ENCODE measurements at places on chromosomes 1 and 21.
A peak's percentile ranks its signal among the peaks of the same experiment; 100 is the strongest.

GRCh38 chr1:98420376-98421084, 241.0 kb upstream of the SNX7 start:
- no peak for DNase-seq
- no peak overlapping the region for H3K27ac ChIP-seq
- H3K36me3 ChIP-seq = no peaks in the 10 kb centered on the region
- H3K4me3 ChIP-seq = no peak overlapping the region

GRCh38 chr1:32742199-32742947, 39.8 kb upstream of the SYNC start:
- H3K27me3 ChIP-seq = no peaks in the 10 kb centered on the region
- no peak for DNase-seq
- peak overlapping the region; percentile 91 for H3K27ac ChIP-seq
- H3K4me1 ChIP-seq = peaks cover 71% of the 10 kb centered on the region

DNA sequence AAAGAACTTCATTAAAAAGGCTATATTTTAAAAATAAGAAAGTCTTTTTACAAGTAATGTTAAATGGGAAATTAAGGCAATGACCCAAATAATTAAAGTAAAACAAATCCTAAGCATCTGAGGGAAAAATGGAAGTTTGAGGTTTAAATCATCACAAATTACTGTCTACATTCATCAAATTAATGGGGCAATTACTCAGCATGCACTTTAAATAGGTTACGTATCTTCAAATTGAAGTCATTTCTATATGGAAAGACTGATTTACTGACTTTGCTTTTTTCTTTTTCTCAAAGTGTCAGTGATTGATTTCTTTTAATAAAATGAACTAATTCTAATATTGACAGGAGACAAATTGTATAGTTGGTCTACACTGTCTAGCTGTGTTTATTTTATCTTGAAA, 1452.3 kb downstream of the NCAM2 start:
- H3K36me3 ChIP-seq = no peaks in the 10 kb centered on the region
- H3K4me1 ChIP-seq = no peaks in the 10 kb centered on the region
- H3K27ac ChIP-seq = no peak overlapping the region
- no peak for DNase-seq
- no peak overlapping the region for H3K4me3 ChIP-seq
- H3K27me3 ChIP-seq = no peaks in the 10 kb centered on the region

DNA sequence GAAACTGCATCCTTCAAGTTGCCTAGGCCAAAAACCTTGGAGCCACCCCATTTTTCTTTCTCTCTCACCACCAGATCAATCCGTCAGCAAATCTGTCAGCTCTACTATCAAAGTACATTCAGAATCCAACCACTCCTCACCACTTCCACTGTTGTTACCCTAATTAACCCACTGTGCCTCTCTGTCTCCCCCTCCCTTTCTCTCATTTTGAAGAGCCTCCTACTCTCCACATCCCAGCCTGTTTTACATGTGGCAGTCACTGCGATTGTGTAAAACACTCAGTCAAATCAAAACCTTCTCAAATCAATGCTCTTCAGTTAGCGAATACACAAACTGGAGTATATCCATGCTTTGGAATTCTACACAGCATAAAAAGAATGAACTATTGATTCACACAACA, 33.1 kb downstream of the ZNF684 start:
- H3K27ac ChIP-seq = no peak overlapping the region
- no peaks in the 10 kb centered on the region for H3K36me3 ChIP-seq
- H3K4me3 ChIP-seq = no peak overlapping the region

- no peaks in the 10 kb centered on the region for H3K27me3 ChIP-seq
- no peak for DNase-seq
- H3K4me1 ChIP-seq = peaks cover 15% of the 10 kb centered on the region
Observed at GRCh38 chr21:42565886-42566523, 52.4 kb downstream of the SLC37A1 start.

DNA sequence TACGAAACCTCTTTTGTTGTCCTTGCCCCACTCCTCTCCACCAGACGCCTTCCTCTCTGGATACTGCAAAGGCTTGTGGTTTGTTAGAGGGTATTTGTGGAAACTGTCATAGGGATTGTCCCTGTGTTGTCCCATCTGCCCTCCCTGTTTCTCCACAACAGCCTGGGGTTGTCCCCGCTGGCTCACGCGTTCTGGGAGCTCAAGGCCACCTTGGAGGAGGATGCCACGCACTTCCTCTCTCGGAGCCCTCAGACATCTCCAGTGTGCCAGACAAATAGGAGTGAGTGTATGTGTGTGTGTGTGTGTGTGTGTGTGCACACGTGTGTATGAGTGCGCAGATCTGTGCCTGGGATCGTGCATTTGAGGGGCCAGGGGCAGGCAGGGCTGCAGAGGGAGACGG, 37.6 kb upstream of the IL19 start:
- H3K36me3 ChIP-seq = peaks cover 21% of the 10 kb centered on the region
- DNase-seq = no peak
- H3K4me3 ChIP-seq = no peak overlapping the region
- H3K4me1 ChIP-seq = no peaks in the 10 kb centered on the region
- no peak overlapping the region for H3K27ac ChIP-seq

DNA sequence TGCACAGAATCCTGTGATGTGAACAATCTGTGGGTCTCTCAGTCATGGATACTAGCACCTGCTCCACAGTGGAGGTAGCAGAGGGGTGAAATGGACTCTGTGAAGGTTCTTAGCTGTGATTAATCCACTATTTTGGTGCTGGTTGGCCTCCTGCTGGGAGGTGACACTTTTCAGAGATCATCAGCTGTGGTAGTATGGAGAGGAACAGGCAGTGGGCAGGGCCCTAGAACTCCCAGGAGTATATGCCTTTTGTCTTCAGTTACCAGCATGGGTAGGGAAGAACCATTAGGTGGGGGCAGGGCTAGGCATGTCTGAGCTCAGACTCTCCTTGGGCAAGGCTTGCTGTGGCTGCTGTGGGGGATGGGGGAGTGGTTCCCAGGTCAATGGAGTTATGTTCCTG, 54.0 kb upstream of the KCNJ15 start:
- no peak overlapping the region for H3K4me3 ChIP-seq
- H3K4me1 ChIP-seq = no peaks in the 10 kb centered on the region
- no peak overlapping the region for H3K27ac ChIP-seq

- H3K36me3 ChIP-seq = no peaks in the 10 kb centered on the region
- DNase-seq = no peak
- H3K4me1 ChIP-seq = no peaks in the 10 kb centered on the region
- H3K4me3 ChIP-seq = no peak overlapping the region
- H3K27me3 ChIP-seq = peaks cover 22% of the 10 kb centered on the region
Observed at GRCh38 chr1:99005537-99005942, 879 bp upstream of the PLPPR5 start.

DNA sequence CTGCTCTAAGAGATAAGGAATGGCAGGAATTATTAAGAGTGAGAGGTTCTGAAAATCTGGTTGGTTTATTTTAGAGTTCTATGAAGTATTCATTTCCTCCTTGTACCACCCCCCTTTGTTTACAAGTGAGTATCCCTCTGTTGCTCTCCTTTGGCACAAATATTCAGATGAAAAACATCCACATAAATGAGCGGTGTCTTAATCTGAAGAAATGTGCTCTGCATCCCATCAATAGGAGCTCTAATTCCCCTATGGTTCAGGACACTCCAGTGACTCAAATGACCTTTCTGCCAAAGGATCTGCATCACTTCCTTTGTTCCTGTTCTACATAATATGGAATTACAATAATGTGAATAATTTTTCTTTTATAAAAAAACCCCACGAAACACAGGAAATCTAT, 16.6 kb downstream of the DDAH1 start:
- H3K27me3 ChIP-seq = no peaks in the 10 kb centered on the region
- H3K36me3 ChIP-seq = no peaks in the 10 kb centered on the region

GRCh38 chr1:31064111-31064717, 1.3 kb downstream of the PUM1 start:
- H3K27me3 ChIP-seq = no peaks in the 10 kb centered on the region
- H3K4me3 ChIP-seq = peak overlapping the region; percentile 44
- DNase-seq = no peak
- H3K4me1 ChIP-seq = no peaks in the 10 kb centered on the region
- H3K27ac ChIP-seq = peak overlapping the region; percentile 93
- no peaks in the 10 kb centered on the region for H3K36me3 ChIP-seq

- no peak for DNase-seq
- H3K27me3 ChIP-seq = peaks cover 10% of the 10 kb centered on the region
- H3K36me3 ChIP-seq = no peaks in the 10 kb centered on the region
- no peaks in the 10 kb centered on the region for H3K4me1 ChIP-seq
- H3K27ac ChIP-seq = no peak overlapping the region
Observed at GRCh38 chr1:101282314-101283038, 45.7 kb downstream of the S1PR1 start.

- H3K4me3 ChIP-seq = no peak overlapping the region
- H3K36me3 ChIP-seq = no peaks in the 10 kb centered on the region
- H3K4me1 ChIP-seq = no peaks in the 10 kb centered on the region
- H3K27ac ChIP-seq = no peak overlapping the region
- DNase-seq = no peak
Observed at GRCh38 chr1:160740133-160740688, 1.2 kb downstream of the SLAMF7 start.

DNA sequence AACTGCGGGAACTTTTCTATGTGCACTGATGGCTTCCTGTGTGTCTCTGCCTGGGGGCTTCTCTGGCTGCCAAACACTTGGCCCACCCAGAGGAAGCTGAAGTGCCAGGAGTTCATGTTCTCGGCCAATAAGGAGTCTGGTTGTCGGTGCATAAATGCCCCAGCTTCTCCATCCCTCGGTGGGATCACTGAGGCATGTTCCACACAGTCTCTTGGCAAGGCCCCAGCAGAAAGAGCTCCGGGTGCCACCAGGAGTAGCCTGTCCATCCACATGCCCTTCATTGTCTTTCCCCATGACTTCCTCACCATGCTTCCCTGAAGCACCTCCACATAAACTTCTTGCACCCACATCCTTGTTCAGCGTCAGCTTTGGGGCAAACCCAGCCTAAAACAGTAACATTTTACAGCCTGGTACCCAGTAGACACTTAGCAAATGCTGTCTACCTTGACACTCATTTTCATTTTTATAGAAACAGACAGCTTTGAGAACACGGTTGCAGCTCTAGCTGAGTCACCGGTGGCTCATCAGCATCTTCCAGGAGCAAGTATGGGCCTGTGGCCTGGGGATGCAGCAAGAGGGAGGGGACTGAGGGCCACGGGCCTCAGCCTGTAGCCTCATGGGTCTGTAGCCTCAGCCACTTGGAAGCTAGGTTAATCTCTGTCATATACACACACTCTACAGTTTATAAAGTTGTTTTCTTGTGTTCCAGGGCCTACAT, 14.8 kb upstream of the CDCP2 start:
- no peak overlapping the region for H3K4me3 ChIP-seq
- H3K36me3 ChIP-seq = no peaks in the 10 kb centered on the region
- peak overlapping the region; percentile 61 for H3K27ac ChIP-seq
- DNase-seq = no peak
- H3K27me3 ChIP-seq = no peaks in the 10 kb centered on the region
- H3K4me1 ChIP-seq = peaks cover 7% of the 10 kb centered on the region

GRCh38 chr1:208528578-208529240, 284.5 kb upstream of the PLXNA2 start:
- no peak for DNase-seq
- H3K4me3 ChIP-seq = no peak overlapping the region
- H3K27me3 ChIP-seq = no peaks in the 10 kb centered on the region
- H3K36me3 ChIP-seq = no peaks in the 10 kb centered on the region

- H3K27ac ChIP-seq = no peak overlapping the region
- no peaks in the 10 kb centered on the region for H3K27me3 ChIP-seq
- H3K4me3 ChIP-seq = no peak overlapping the region
- no peaks in the 10 kb centered on the region for H3K4me1 ChIP-seq
Observed at GRCh38 chr1:51301152-51301843, 29.1 kb downstream of the TTC39A start.
